ENCODE measurements at places on chromosomes 16 and 17.

DNA sequence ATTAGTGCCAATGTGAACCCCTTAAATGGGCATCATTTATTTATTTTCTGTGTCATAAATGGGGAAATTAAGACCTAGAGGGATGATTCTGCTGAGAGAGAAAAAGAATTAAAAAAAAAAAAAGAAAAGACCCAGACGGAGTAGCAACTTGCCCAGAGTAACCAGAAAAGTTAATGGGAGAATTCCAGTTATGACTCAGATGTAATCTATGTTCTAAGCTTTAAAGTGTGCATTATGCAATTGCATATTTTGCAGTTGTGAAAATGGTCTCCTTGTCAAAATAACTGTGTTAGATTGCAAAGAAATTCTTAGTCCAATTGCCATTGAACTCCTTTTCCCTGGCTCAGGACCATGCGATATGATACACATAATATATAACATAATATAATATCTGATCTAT, 38.6 kb upstream of the TBX2 start:
- no peak for DNase-seq

- no peak for DNase-seq
Observed at GRCh38 chr17:4562015-4562969, 1.9 kb upstream of the GGT6 start.

- no peak for DNase-seq
Observed at GRCh38 chr17:39769974-39770587, 32.3 kb downstream of the GRB7 start.

DNA sequence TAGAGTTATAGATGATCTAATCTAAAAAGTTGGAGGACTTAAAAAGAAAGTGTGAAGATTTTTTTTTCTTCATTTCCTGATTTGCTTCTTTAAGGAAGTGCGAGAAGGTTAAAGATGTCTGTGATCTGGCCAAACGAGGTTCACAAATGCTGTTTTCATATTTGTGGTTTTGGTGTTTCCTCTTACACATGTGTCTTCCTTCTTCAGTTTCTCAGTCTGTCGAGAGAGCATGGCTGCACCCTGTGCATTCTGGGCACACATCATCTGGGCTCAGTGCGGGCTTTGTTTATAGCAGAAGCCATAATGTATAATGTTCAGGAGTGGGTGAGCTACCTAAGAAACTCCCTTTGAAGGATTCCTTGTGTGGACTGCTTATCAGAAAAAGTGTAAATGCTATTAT, 260.4 kb upstream of the TBX2 start:
- DNase-seq, result no peak

GRCh38 chr17:18356624-18357023, 6.7 kb downstream of the SHMT1 start:
- DNase-seq, result no peak

DNA sequence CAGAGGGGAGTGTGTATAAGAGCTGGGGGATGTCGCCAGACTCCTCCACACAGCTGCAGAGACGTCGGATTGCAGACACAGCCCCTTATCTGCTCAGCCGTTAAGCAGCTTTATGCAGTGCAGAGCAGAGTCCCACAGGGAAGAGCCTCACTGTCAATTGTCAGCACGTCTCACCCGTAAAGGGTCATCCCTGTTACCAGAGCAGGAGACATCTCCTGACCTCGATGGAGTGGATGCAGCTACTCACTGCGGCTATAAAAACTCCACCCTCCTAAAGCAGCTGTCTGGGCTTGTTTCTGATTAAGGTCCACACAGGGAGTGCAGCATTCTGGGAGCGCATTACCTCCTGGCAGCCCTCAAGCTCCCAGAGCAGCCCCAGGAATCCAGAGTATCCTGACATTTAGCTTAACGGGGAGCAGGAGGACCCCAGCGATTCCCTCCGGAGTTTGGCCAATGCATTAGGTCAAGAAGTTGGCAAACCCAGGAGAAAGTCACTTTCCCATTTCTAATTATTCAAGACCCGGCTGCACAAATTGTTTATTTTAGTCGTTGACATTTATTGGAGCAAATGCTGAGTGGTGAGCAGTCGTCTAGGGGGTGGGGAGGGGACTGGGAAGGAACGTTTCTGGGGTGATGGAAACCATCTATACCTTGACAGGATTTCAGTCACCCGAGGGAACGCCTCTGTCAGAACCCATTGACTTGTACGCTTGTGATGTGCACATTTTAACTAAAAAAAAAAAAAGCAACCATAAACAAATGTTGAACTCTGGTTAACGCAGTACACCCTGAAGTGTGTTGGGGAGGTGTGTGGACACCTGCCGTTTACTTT, 100.0 kb upstream of the ZNF469 start:
- no peak for DNase-seq

GRCh38 chr17:66138120-66138519, 53.8 kb downstream of the CEP112 start:
- DNase-seq, result no peak

DNA sequence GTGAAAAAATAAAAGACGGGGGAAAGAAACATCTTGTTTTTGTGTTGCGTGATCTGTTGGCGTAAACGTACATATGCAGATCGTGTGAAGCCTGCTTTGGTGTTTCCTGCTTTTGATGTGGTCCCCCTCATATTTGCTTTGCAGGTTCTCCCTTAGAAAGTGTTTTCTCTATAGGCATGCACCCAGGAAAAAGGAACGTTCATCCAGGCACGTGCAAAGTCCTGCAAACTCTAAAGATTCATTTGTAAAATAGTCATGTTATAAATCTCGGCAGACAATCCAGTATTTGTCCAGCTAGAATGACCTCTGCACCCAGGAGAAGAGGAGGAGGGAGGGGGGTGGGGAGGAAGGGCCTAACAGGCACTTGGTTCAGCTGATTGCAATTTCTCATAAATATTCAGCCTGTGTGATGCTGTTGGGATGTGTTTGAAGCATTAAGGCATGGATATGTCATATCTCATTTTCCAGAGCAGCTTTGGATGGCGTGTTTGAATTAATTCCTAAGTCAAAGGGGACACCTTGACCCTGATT, 40.3 kb upstream of the DDX52 start:
- DNase-seq, result no peak

DNA sequence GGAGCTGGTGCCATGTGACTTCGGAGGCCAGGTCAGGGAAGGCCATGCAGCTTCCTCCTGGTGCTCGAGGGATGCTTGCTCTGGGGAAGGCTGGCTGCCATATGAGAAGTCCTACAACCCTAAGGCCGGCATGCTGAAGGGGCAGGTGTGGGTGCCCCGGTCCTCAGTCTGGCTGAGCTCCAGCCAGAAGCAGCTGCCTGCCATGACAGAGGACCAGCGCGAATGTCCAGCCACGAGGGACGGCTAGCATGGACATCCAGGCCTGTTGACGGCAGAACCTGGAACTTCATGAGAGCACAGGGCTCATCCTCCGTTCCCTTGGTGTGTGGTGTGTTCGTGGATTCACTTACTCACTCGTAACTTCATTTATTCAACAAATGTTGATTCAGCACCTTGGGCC, 140.6 kb downstream of the IRF8 start:
- DNase-seq, result no peak

GRCh38 chr17:30134551-30134950, 17.9 kb downstream of the NSRP1 start:
- no peak for DNase-seq

- DNase-seq, result no peak
Observed at GRCh38 chr16:87044829-87045228, 272.4 kb downstream of the C16orf95 start.

DNA sequence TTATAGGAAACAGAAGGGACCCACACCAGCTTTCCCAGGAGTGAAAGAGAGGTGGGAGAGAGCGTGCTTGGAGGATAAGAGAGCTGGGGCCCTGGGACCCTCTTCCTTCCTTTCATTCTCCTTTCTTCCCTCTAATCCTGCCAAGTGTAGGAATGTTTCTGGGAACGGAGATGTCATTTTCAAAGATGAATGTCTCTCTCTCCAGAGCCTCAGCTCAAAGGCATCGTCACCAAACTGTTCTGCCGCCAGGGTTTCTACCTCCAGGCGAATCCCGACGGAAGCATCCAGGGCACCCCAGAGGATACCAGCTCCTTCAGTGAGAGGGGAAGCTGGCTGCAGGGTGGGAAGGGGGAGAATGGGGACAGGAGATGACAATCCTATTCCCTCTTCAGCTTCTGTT, 2.0 kb downstream of the FGF11 start:
- DNase-seq, result no peak

DNA sequence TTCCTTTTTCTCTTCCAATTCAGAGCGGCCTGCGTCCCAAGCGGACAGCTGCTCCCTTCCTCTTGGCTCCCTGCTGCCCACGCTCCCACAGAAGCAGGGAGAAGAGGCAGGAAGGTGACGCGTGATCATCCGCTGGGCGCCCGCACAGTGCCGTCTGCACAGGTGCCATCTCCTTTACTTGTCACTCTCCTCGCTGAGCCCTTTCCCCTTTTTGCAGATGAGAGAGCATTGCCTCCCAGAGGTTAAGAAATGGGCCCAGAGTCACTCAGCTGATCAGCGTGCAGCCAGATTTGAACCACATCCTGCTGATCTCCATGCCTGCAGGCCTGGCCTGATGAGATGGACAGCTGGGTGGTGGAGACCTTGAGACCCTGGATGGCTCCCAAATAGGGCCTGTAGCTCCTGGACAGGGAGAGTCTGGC, 299.8 kb downstream of the SEC14L1 start:
- DNase-seq, result no peak

GRCh38 chr16:85285681-85286065, 173.4 kb upstream of the CIBAR2 start:
- no peak for DNase-seq

- no peak for DNase-seq
Observed at GRCh38 chr16:73347500-73348375, 299.8 kb upstream of the ZFHX3 start.

- DNase-seq, result no peak
Observed at GRCh38 chr16:57032346-57032745, 43.0 kb downstream of the NLRC5 start.

DNA sequence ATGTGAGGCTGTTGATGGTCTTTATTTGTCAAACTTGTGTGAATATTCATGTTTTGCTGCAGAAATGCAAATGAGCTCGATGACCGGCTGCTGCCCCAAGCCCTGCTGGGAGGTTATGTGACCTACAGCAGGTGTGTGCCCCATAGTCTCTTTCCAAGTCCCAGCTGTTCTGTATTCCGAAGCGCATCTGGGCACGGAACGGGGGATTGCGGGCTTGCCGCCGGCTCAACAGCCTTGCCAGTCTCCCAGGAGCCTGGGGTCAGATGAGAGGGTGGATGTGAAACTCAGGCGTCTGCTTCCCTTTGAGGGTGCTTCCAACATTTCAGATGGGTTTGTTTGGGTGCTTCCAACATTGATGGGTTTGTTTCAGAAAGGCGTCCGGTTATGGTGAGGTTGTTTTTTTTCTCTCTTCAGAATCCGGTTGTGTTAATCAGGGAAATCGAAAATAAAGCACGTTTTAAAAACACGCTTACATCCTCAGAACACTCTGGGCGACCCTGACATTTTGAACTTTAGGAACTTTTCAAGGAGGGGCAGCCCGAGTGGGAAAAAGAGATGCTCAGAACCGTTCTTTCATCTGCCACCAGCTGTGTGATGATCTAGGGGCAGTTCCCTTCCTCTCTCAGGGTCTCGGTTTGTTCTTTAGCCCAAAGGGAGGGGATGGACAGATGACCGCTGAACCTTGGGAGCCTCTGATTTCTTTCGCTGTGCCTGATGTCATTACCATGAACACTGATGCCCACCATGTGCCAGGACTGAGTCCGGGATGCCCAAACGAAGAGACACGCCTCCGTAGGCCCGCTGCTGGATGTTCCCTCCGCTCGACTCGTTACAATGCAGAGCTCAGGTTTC, 47.8 kb upstream of the AMZ2 start:
- DNase-seq, result no peak

- DNase-seq, result no peak
Observed at GRCh38 chr17:45230410-45230786, 8.7 kb downstream of the FMNL1 start.

GRCh38 chr17:7711051-7711755, 6.2 kb downstream of the EFNB3 start:
- DNase-seq, result no peak

DNA sequence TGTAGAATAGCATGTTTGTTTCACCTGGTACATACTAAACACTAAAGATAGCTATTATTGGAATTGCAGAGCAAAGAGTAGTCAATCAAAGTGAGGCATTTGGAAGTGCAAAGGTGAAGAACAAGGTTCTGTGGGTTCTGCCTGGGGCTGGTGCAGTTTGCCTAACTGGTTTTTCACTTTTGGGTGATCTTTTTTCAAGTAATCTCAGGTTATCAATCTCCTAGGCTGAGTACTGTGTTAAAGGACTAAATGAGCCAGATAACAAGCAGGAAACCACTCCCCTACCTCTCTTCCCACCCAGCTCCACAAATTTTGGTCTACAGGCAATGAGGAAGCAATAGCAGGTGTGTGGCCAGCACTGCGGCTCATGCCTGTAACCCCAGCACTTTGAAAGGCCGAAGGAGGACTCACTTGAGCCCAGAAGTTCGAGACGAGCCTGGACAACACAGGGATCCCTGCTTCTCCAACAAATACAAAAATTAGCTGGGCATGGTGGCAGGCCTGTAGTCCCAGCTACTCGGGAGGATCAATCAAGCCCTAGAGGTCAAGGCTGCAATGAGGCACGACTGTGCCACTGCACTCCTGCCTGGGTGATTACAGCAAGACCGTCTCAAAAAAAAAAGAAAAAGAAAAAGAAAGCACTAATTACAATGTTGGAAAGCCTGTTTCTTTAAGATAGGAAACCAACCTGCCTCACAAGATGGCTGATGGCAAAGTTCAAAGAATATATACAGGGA, 2.0 kb upstream of the NTAN1 start:
- DNase-seq, result no peak

GRCh38 chr17:61426482-61427304, 25.5 kb upstream of the TBX4 start:
- DNase-seq, result no peak

GRCh38 chr17:35898283-35899070, 18.3 kb upstream of the CCL5 start:
- DNase-seq, result no peak

DNA sequence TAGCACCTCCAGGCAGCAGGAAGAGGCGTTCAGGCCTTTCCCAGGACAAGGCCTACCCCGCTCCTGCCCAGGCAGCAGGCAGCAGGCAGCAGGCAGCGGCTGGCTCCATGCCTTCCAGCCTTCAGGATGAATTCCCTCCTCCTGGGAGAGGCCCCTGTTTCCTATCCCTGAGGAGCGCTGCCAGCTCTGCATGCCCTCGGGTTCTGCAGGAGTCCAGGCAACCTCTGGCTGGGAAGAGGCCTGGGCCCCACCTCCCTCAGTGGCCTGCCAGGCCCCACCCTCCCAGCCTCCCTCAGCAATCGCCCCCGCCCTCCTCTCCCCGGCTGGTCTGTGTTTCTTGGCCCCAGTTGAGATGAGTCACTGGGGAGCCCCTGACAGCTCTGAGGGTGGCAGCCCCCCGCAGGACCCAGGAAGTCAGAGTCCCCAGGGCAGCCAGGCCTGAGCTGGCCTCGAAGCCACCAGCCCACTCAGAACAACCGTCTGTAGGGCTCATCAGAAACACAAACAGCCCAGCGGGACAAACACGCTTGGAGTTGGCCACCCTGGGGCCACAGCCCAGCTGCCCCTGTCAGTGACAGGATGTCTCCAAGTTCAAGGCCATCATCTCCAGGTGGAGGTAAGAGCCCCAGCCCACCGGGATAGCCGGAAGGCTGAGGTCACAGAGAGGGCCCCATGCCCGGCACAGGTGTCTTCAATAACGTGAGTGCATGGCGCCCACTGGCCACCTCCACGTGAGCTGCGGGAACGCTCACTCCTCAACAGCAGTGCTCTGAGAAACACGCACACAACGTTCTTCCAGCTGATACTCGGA, 39.5 kb upstream of the CIBAR2 start:
- DNase-seq, result no peak

Measured in right renal pelvis (tissue), 4 donors.